SW 1271 (cell line): ENCODE measurements at places on chromosomes 7 and 10.

DNA sequence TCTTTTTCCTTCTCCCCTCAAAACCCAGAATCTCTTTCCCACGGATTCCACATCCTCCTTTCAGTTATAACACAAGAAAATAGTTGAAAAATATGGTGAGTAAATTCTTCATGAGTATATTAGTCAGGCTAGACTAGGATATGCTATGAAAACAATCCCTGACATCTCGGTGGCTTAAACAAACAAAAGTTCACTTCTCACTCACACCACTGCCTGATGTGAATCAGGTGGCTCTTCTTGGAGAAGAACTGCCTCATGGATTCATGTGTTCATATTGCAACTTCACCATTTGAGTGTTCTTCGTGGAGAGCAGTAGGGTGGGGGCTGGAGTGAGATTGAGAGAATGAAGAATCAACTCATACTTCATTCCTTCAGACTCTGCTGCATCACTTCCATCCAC, 204.1 kb downstream of the PHF14 start:
- no peak for DNase-seq

GRCh38 chr7:1951159-1951536, 281.1 kb downstream of the ELFN1 start:
- no peak for DNase-seq

GRCh38 chr7:2072042-2072441, 160.7 kb downstream of the MAD1L1 start:
- no peak for DNase-seq

DNA sequence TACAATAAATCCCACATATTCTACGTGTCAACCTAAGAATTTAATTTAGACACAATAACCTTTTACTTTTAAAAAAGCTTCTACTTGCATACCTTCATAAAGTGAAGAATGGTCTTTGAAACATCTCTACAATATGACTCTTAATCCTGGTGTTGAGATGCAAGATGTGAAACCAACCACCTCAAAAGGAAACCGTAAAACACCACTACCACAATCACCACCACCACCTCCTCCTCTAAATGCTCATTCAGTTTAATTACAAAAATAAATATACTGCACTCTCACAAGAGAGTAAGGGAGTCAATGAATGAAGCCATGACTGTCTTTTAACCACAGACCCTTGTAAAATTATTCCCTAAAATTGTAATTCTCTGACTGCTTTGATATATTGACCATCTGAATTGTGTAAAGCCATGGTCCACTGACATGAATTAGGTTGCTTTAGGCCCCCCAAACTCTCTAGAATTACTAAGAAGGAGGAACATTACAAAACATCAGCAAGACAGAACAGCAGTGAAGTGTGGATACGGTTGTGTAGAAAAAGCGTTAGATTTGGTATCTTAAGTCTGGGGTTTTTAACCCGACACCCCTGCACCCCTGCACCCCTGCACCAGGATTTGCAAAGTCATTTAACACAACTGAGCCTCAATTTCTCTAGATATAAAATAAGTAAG, 171.4 kb downstream of the SFMBT2 start:
- DNase-seq = no peak

- no peak for DNase-seq
Observed at GRCh38 chr7:2601907-2602306, 29.9 kb upstream of the TTYH3 start.

DNA sequence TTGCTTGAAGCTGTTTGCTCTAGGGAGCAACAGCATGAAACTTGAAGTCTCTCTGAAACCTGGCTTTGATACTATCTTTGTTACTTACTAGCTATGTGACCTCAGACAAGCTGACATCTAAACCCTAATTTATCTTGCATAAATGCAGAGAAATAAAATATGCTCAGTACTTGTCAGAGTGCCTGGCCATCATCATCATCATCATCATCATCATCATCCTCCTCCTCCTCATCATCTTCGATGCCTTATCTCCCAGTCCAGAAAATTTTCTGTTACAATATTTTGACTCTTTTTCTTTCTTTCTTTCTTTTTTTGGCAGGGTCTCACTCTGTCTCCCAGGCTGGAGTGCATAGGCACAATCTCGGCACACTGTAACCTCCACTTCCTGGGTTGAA, 34.8 kb upstream of the TAX1BP1 start:
- DNase-seq = no peak

- DNase-seq = no peak
Observed at GRCh38 chr7:47179812-47180515, 401.9 kb downstream of the TNS3 start.

- DNase-seq = no peak
Observed at GRCh38 chr10:4828005-4828404, 2.0 kb downstream of the AKR1E2 start.

- no peak for DNase-seq
Observed at GRCh38 chr7:49279891-49280290, 355.5 kb downstream of the CDC14C start.

DNA sequence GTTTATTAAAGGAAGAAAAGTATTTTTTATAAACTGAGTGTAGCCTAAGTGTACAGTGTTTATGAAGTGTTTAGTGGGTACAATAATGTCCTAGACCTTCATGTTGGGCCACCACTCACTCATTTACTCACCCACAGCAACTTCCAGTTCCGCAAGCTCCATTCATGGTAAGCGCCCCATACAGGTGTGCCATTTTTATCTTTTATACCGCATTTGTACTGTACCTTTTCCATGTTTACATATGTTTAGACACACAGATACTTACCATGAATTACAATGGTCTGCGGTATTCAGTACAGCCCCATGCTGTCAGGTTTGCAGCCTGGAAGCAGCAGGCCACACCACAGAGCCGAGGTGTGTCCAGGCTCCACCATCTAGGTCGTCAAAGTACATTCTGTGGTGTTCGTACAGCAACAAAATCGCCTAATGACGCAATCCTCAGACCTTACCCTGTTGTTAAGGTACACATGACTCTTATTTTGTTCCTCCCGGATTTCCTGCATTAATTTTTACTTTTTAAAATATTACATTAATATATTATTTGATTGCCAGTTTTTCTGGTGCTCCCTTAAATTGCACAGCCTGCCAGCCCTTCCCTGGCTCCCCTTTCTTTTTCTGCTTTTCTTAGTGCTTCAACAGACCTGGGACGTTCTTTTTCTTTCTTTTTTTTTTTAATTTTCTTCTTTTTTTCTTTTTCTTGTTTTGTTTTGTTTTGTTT, 881 bp upstream of the SSBP1 start:
- no peak for DNase-seq

- no peak for DNase-seq
Observed at GRCh38 chr10:71962901-71963300, 1.3 kb upstream of the CHST3 start.

DNA sequence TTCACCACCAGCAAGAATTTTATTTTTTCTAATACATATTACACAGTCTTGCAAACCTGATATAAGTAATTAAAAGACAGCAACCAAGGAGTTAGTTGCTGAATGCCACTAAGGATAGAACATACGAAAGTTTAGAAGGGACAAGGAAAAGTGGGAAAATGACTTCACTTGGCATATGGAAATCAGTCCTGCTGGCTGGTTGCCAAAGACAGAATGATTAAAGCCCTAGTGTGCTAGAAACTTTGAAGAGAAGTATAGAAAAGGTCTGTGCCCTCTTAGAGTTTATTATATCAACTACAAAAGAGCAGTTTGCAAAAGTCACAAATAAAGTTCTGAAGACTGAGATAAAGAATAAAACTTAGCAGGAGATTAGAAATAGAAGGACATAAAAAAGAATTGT, 5.8 kb upstream of the YAE1 start:
- no peak for DNase-seq

GRCh38 chr10:71063401-71063800, 149.0 kb upstream of the UNC5B start:
- no peak for DNase-seq

GRCh38 chr10:121131426-121132265, 280.5 kb downstream of the WDR11 start:
- DNase-seq = no peak

GRCh38 chr10:94251568-94251967, 111.2 kb downstream of the NOC3L start:
- DNase-seq = no peak

DNA sequence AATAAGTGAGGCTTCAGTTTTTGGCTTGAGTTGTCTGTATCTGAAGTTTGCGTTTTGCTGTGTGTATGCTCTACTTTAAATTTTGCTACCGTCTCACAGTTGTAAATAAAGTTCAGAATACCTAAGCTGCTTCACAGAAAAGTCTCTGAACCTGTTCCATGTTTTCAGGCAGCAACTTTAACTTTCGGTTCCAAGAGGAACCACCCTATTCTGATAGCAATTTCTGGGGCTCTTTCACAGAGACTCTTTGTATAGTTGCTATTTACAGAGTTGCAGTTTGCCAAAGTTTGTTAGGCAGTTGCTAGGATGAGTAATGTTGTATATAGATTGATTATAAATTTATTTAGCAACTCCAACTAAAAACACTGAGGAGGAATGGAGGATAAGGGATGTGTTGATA, 5.7 kb downstream of the FAM221A start:
- DNase-seq = no peak

DNA sequence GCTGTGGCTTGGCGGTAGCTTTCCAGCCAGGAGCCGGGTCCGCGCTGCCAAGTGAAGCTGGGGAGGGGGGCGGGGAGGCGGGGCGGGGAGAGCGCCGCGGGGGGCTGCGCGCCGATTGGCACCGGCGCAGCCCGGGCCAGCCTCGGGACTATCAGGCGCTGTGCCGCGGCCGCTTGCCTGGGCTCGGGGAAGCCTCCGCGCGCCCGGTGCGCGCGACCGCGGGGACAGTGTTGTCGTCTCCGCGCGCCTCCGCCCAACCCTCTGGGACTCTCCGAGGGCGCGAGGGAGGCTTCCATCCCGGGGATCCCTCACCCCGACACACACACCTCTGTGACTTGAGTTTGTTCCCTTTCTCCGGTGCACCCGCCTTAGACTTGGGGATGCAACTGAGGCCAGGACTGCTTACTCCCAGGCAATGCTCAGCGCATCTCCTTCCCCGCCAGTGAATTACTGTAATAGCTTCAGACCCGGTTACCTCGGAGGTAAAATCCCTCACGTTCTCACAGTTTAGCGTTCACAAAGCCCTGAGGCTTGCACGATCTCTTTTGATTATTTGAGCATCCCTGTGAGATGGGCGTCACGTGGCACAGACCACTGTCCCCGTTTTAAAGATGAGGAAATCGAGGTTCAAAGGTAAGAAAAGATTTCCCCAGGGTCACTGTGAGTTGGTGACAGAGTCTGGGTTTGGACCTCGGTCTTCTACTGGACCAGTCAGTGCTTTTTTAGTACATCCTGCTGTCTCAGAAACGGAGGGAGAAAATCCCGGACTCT, at the start of gene NKX1-2:
NKX1-2 (minus strand) TSS at position 24 of the 771 bp plus-strand sequence. CDS start 92 bp downstream, outside the sequence.
- no peak for DNase-seq

- DNase-seq = no peak
Observed at GRCh38 chr7:129877146-129877792, 75.5 kb downstream of the UBE2H start.

- DNase-seq = peak; percentile 44
Observed at GRCh38 chr10:65570143-65571010, 1355.5 kb upstream of the LRRTM3 start.

DNA sequence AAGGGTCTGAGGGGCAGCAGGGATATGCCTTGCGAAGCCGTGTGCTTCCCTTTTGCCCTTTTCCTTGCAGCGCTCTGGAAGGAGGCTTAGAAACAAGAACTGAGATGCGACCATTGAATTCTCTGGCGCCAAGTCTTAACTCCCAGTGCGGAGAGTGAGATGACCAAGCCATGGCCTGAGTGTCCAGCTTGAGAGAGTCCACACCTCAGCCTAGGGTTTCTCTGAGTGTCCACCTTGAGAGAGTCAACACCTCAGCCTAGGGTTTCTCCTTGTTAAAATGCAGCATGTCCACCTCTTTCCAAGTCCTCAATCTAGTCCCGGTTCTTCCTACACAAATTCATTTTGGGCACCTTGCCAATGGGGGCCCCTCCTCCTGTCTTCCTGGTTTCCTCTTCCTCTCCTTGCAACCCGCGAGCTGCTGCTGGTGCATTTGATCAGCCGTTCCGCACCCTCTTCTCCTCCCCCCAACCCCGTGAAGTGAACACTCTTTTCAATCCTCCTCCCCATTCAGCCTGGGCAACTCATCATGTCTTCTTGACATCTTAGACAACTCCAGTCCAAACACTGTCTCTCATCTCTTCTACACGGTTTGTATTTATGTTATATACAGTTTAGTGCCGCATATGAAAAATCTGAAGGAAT, 178.2 kb upstream of the PITRM1 start:
- no peak for DNase-seq

DNA sequence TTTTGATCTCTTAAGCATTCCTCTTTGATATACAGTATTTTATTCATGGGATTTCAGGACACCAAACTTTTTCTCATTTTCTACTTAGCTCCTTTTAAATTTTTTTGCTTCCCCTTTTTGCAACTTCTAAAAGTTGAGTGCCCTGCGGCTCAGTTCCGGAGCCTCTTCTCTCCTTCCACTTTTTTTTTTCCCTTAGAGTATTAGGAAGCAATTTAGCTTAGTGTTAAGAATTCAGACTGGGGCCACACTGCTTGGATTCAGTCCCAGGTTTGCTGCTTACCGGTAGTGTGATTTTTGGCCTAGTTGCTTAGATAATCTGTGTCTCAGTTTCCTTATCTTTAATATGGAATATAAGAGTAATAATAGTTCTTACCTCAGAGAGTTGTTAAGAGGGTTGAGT, 3.4 kb downstream of the STAM start:
- no peak for DNase-seq

- DNase-seq = no peak
Observed at GRCh38 chr10:42790835-42791234, 8.2 kb downstream of the BMS1 start.

GRCh38 chr7:107857541-107857912, 33.5 kb upstream of the DLD start:
- no peak for DNase-seq

DNA sequence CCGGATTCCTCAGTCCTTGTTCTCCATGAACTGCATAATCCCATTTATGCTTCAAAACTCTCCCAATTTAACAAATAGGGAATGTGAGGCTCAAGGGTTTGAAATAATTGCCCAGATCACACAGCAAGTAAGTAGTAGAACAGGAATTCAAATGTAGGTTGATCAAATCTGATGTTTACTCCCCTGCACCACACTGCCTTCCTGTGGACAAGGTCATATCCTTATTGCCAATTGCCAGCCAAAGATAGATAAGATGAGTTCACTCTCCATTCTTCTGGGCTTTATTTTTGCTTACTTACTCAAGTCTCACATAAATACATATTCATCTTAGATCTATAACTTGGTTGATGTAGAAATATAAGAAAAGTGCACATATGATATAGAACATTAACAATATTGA, 435.2 kb upstream of the ETV1 start:
- DNase-seq = no peak
